Pulmonary artery endothelial cell (primary cell): ENCODE measurements at places on chromosomes 7 and 10. TPM values are rescaled to one million over a fixed set of nuclear protein-coding genes. Genes with fewer than 3 reads are reported as not detected.

The EBF3 gene
- total RNA-seq, result 0.07 and 0.14 TPM in 2 replicates

The FAM237B gene
- not detected in 2 replicates for total RNA-seq

The CRHR2 gene
- not detected in 2 replicates for total RNA-seq

The DNAJB9 gene
- 28.8 and 53.6 TPM in 2 replicates for total RNA-seq

The AGFG2 gene
- total RNA-seq, result 27.1 and 36.5 TPM in 2 replicates

The GPR15LG gene
- total RNA-seq, result not detected in 2 replicates

The CALHM1 gene
- total RNA-seq, result not detected in 2 replicates

The POLR2J gene
- 38.6 and 42.0 TPM in 2 replicates for total RNA-seq

The JCAD gene
- total RNA-seq, result 47.9 and 49.9 TPM in 2 replicates

The ASAH2 gene
- 0.46 and 1.7 TPM in 2 replicates for total RNA-seq

The GOLGA7B gene
- under 0.01 TPM in 1 of 2 replicates, not detected in the other for total RNA-seq

The IL6 gene
- 8.2 and 16.3 TPM in 2 replicates for total RNA-seq

The ZPBP gene
- not detected in 2 replicates for total RNA-seq
